AML-193 (cell line): ENCODE measurements at places on chromosomes 16 and 17.

DNA sequence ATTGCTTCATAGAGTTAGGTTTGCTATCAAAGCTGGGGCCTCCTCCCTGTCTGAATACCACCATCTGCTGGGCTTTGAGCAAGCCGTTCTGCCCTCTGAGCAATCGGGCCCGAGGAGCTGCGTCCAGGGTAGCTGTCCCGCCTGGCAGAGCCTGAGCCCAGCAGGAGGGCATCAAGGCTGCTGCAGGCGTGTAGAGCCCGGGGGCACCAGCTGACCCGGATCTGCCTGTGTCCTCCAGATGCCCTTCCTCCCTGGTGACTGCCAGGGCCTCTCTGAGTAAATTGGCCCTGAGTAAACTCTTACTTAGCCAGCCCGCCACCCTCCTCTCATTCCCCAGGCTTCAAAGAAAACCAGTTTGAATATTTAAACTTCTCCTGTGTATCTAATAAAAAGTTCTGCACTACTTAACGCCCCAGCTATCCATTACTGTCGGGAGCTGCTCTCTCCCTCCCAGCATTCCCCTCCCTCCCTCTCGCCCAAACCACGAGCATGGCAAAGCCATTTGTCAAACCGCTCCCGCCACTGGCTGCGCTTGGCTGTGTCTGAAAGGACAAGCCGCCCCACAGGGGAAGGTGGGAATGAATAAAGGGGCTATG is 16.4 kb downstream of the CDK5RAP3 start:
- no peak for DNase-seq

DNA sequence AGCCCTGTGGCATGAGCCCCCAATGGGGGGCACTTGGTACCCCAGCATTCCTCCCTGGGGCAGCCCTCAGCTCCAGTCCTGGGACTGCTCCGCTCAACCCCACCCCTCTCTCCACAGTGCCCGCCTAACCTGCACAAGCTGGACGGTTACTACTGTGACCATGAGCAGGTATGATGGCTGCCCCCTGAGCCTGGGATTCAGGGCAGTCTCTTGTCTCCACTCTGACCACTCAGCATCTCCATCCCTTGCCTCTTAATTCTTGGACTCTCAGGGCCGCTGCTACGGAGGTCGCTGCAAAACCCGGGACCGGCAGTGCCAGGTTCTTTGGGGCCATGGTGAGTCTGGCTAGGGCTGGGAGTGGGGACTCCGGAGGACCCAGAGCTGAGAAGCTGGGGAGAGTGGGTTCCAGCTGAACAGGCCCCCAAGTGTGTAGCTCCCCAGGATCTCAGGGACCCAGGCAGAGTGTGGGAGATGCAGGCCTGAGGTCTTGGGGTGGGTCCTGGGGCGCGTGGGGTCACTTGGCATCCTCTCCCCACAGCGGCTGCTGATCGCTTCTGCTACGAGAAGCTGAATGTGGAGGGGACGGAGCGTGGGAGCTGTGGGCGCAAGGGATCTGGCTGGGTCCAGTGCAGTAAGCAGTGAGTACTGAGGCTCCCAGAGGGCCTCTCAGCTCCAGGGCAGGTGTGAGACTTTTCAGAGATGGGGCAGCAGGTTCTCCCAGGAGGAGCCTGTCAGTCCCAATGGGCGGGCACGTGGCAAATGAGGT is 18.0 kb downstream of the ADAM11 start:
- no peak for DNase-seq

DNA sequence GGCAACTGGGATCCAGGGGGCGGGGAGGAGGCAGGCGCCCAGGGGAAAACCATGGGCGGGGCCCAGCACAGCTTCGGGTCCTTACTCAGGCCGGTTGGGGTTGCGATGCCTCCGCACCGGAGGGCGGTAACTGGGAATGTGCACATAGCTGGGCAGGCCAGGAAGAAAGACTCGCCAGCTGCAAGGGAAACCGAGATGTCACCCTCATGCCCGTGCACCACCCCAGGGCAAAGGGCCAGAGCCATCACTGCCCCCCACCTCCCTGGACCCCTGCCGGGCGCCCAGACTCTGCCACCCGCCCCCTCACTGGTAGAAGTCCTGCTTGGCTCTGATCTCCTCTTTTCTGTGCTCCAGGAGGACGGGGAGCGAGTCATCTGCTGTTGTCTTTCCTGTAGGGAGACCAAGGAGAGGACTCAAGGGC is 6.7 kb downstream of the ALOX12B start:
- DNase-seq: no peak

- DNase-seq: no peak
Observed at GRCh38 chr17:43680461-43680860, 18.7 kb upstream of the MEOX1 start.

- no peak for DNase-seq
Observed at GRCh38 chr17:54749157-54749556, 151.5 kb upstream of the TOM1L1 start.

DNA sequence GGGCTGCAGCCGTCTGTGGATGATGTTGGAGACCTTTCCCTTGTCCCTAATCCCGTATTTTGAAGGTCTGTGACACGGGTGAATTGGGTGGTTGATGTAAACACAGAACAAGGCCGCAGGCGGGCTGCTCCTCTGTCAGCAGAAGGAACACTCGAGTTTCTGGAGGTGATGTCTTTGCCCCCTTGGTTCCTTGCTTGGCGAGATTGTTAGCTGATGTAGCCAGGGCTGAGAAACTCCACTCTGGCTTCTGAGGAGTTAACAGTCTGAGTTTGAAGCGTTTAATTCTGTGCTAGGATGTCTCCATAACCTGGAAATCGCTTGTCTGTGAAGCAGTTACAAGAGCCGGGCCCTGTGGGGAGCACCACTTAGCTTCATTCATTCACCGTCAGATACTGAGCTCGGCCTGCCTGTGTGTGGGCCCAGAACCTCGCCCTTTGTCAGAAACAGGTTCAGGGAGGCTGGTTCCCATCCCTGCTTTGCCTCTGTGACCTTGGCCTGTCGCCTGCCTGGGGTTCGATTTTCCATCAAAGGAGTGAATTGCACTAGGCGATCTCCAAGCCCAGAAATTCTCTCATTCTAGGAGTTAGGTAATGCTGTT is 1.3 kb downstream of the MAPK8IP3 start:
- no peak for DNase-seq

GRCh38 chr17:72470121-72470705 is 349.4 kb downstream of the SOX9 start:
- DNase-seq: no peak

DNA sequence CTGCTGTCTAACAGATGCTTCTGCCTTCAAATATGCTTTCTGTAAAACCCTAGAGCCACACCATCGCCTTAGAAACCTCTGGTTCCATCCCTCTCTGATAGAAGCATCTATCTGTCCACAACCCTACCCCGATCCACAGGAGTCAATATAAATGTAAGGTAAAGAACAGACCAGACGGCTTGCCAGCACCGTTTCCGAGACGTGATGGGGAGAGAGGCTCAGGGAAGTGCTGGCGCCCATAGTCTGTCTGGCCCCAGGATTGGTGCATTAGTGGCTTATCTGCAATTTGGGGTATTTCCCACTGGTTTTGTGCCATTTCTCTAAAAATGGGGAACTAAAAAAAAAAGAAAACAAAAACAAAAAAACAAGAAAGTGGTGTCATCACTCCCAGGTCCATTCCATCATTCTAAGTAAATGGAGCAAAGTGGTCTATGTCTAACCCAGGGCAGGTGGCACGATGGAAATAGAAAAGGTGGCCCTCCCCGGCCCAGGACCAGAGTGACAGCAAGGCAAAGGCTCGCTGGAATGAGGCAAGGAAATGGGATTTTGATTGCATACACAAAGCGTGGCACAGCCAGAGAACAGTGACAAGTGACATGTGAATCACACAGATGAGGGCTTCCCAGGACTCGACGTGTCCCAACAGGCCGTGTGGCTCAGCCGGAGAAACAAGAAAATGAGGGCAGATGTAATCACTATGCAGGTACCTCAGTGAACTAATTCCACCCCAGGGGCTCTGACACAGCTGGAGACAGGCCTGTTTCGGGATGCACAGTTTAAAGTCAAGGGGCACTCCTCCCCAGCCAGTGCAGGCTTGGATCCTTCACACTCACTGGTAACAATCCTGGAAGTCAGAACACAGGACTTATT is 125.6 kb downstream of the GAS7 start:
- DNase-seq: no peak

DNA sequence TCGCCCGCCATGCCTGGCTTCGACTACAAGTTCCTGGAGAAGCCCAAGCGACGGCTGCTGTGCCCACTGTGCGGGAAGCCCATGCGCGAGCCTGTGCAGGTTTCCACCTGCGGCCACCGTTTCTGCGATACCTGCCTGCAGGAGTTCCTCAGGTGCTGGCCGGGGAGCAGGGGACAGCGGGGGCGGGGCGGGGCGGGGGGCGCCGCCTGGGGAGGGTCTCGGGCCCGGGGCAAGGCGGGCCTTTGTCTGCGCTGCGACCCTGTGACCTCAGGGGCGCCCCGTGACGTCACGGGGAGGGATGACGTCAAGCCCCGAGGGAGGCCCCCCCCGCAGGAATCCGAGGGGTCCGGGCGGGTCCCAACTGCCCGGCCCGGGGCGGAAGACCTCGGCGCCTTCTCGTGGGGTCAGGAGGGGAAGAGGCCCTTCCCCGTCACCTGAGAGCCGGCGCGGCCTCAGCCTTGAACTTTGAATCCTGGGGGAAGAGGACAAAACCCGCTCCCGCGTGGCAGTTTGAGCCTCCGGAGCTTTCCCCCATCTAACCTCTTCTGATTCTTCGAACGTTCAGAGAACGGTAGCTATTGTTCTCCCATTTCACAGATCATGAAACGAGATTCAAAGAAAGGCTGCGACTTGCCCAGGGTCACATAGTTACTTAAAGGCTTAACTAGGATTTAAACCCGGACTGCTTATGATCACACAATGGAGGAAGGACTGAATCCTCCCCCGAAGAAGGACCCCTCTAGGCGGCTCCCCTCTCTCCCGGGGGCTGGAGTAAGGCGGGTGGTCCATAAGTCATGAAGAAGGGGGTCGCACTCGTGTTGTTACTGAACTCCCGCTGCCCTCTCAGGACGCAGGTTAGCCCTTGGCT is 527 bp downstream of the TRAF4 start:
- DNase-seq: peak; percentile 25

GRCh38 chr16:80806927-80807340 is 2.5 kb upstream of the CDYL2 start:
- no peak for DNase-seq

DNA sequence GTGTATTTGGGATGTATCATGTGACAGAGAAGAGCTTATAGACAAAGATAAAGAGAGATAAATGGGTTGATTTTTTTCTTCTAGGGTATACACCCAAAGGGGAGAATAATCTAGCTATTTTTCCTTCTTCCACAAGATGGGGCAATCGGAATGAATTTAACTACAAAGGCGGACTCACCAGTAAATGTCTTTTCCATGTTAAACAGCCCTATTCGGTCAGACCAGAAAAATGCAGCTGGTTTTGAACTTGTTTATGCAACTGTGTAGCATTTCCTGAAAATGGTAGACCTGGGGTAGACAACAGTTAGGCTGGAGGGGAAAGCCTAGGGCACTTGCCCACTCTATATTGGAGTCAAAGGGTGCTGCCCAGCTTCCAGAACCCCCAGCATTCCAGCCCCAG is 477.1 kb downstream of the TOX3 start:
- no peak for DNase-seq

DNA sequence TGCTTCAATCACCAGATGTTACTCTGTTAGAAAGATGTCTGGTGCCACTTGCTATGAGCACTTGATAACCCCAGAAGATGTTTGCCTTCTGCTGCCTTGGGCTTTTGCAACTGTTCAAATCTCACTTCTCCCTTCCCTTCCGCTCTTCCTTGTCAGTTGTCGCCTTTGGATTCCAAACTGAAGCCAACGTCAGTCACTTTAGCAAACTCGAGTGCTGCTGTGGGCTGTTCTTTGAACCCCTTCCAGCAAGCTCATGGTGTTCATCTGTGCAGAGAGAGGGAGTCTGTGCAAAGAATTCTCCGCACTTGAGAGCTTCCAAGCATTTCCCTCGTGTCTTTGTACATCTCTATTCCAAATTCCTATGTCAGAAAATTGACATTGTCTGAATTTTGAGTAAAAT is 879.4 kb downstream of the CDH11 start:
- no peak for DNase-seq

DNA sequence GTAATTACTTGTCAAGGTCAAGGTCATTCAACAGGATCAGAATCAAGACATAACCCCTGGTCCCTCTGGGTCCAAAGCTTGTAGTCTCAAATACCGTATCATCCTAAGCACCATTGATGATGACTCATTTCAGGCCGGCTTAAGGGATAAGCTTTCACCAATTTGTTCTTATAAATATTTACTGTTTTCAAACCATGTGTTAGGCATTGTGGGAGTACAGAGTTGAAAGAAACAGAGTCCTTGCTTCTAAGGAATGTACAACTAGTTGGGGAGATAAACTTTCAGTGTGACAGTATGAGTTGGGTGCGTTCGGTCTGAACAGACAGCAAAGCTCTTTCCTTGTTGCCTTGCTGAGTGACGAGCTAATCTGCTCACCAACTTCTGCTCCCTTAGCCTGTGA is 183.5 kb upstream of the MAF start:
- no peak for DNase-seq

- no peak for DNase-seq
Observed at GRCh38 chr17:7237266-7237760, 1.9 kb downstream of the PHF23 start.

DNA sequence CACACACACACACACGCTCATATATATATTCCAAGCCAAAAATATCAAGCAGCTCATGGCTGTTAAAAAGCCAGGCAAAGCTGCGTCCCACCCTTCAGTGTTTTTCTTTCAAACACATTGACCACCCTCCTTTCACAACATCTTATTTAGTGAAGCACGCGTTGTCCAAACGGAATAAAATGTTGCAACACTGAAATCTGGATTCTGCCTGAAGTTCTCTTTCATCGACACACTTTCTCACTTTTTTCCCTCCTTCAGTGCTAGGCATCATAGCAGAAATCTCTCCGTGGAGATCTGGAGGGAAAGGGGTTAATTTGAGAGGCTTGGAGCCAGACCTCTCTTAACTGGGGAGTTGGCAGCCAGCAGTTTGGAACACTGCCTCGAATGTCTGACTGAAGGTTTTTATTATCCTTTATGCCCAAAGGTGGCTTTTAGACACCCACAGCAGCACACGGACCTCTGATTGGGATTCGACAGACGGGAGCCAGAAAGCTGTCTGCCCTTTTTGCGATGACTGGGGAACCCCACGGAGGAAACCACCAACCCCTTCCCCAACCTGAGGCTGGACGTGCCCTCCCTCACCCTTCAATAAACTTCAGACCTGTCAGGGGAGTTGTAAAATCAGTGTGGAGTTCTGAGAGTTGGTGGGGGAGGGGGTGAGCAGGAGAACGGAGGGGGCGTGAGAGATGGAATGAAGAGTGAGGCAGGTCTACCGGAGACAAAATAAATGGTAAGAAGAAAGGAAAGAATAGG is 833.6 kb upstream of the SOX9 start:
- no peak for DNase-seq

DNA sequence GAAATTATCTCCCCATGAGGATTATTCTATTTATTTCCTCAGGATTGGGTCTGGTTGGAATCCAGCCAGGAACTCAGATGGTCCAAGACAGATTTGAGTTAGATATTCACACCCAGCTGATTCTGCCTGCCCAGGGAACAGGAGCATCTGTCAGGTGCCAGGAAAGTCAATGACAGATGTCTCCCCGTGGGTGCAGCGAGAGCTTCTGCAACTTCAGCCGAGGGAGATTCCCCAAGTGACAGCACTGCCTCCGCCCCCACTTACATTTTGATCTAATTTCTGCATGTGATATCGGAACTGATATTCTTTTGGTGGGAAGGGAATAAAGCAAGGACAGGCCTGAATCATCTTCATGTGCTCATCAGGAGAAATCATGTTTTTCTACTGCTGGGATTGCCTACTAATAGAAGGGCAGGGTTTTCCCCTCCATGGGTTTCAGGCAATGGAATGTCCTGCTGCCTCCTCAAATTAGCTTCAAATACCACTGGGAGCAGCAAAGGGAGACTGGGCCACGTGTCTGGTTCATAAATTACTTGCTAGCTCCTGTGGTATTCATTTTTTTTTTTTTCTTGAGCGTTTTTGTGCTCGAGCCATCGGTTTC is 15.7 kb upstream of the DHX8 start:
- no peak for DNase-seq
